ENCODE measurements at places on chromosomes 2 and 18. TPM values are rescaled to one million over a fixed set of nuclear protein-coding genes. Genes with fewer than 3 reads are reported as not detected.

- DNase-seq, result no peak
Observed at GRCh38 chr2:169721016-169721415, 12.6 kb upstream of the KLHL23 start.

TOGARAM2 gene
- total RNA-seq, result 9.6 TPM

DNA sequence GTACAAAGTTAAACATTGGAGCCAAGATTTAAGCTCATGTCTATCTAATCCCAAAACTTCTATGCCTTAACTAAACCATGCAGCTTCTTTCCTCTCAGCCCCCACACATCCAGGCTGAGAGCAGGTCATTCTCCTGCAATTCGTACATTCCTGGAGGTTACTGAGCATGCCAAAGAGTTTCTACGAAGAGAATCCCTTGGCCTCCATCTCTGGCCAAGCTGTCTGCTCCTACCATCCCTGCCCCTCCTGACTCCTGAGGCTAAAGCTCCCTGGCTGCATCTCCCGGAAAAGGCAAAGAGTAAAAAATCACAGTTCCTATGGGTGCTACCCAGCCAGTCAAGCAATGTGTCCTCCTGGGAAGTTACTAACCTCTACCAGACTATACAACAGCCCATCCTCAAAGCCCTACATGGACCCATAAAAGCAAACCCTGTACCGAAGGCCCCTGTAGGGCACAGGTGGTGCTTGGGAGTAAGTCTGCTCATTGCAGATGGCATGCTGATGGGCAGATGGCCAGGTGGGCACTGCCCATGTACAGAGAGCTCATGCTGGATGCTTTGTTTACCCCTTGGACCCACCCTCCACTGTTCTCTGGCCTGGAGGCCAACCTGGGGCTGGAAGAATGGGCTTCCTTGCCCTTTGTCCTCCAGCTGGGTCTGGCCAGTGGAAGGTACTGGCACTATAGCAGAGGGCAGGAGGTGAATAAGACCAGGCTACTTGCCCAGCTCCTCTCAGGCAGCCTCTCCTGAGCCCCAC, 99.5 kb downstream of the TTC32 start:
- DNase-seq, result no peak

APOB gene
- total RNA-seq, result 55.6 TPM

DNA sequence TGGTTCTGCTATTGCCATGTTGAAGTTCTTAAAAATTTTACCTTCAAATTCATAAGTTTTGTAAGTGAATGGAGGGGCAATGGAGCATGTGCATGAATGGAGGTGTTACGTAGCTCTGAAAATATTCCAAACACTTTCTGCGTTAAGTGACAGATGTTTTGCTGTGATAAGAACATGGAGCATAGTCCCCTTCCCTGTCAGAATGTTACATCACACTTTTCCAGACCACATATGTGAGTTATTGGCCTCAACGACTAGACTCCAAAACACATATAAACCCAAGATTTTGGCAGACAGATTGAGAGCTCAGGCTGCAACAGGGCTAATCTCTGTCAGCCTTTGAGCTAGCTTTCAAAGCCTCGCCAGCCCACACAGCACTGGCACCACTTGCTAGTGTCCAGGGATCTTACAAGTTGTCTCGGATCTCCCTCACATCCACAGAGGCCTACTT, 27.2 kb upstream of the MFSD6 start:
- DNase-seq, result no peak

- no peak for DNase-seq
Observed at GRCh38 chr2:102696463-102696862, 65.4 kb upstream of the TMEM182 start.

GRCh38 chr2:36128359-36128758, 227.2 kb upstream of the CRIM1 start:
- no peak for DNase-seq

- DNase-seq, result no peak
Observed at GRCh38 chr2:161312996-161313395, 4.8 kb downstream of the PSMD14 start.

DNA sequence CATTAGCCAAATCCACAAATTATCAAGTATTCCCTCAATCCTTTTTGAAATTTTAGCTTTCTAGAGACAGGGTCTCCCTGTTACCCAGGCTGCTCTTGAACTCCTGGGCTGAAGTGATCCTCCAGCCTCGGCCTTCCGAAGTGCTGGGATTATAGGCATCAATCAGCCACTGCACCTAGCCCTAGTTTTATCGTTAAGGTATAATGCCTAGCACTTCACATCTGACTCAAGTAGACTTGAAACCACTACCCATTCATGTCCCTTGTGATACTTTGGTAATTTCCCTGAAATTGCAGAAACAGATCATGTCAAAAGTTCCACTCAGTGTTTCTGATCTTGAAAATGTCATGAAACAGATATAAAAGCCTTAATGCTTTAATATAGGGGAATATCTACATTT, 26.3 kb downstream of the MEX3C start:
- no peak for DNase-seq

- no peak for DNase-seq
Observed at GRCh38 chr18:71583252-71583651, 960.9 kb downstream of the CBLN2 start.

- no peak for DNase-seq
Observed at GRCh38 chr2:31371691-31372090, 42.9 kb downstream of the XDH start.

GRCh38 chr2:73359915-73360697, 25.5 kb upstream of the ALMS1 start:
- DNase-seq, result no peak

DNA sequence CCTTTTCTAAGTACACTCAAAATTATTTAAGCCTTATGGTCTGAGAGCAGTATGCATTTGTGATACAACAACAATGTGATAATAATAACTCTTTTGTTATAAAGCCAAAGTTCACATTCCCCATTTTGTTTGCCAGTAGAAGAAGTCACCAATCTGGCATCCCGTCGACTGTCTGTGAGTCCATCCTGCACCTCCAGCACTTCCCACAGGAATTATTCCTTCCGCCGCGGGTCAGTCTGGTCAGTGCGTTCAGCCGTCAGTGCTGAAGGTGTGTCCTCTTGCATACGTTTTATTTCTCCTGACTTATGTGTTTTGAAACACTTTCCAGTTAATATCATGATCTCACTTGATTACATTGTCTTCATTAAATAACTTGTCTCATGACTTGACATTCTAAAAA, 80.3 kb upstream of the RPE start:
- DNase-seq, result no peak

RBKS gene
- total RNA-seq, result 6.0 TPM

DNA sequence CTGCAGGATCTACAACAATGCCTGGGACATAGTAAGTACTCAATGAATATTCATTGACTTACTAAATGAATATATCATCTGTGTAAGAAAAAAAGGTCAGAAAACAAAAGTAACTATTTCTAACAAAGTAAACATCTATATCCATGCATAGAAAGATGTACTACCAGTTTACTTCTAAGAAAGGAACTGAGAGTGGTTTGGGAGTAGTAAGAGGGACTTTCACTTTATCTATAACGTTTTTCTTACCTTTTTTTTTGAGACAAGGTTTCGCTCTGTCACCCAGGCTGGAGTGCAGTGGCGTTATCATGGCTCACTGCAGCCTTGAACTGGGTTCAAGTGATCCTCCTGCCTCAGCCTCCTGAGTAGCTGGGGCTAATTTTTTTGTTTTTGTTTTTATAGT, 25.7 kb downstream of the DHX57 start:
- DNase-seq, result no peak

- DNase-seq, result peak; percentile 42
Observed at GRCh38 chr2:67649331-67650261, 252.5 kb downstream of the ETAA1 start.

DNA sequence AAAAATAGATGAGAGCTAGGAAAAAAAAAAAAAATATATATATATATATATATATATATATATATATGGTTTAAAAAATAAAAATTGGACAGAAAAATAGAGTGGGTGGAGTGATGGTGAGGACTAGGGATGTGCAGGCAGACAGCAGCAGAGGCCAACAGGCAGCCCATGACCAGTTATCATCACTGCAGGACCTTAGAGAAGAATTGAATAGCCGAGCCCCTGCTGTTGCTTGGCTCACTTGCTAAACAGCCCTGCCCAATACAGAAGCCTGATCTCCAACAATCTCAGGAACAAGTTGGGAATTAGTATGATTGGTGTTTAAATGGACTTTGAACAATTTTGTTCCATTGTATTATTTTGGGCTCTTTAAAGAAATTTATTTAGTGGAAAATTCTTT, 967.5 kb upstream of the PIK3C3 start:
- no peak for DNase-seq

- DNase-seq, result no peak
Observed at GRCh38 chr2:100571668-100572067, 8.9 kb downstream of the PDCL3 start.

DNA sequence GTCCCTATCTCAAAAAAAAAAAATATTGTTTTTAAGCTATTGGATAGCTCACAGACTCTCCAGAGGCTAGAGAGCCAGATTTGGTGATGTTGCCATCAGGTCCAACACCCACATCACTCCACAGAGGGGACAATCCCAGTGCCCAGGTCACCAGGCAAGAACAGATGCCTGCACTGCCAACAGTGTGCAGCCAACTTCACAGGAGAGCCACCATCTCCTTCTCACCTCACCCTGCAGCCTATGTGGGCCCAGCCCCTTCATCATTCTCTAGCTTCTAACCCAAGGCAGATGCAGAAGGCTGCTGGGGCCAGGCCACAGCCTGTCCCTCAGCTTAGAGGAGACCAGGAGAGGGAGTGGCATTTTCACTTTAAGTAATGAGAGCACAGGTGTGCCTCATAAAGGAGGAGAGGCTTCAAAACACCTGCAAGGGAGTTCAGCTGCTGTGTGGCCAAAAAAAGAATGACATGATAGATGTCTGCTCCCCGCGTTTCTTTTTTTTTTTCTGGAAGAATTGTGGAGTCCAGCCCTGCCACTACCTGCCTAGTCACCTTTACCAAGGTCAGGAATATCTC, 98.0 kb upstream of the ZSWIM2 start:
- no peak for DNase-seq
